ENCODE measurements at places on chromosomes 4 and X.

- DNase-seq = no peak
These were observed 99.0 kb upstream of the QRFPR start for GRCh38 chr4:121479808-121480207.

DNA sequence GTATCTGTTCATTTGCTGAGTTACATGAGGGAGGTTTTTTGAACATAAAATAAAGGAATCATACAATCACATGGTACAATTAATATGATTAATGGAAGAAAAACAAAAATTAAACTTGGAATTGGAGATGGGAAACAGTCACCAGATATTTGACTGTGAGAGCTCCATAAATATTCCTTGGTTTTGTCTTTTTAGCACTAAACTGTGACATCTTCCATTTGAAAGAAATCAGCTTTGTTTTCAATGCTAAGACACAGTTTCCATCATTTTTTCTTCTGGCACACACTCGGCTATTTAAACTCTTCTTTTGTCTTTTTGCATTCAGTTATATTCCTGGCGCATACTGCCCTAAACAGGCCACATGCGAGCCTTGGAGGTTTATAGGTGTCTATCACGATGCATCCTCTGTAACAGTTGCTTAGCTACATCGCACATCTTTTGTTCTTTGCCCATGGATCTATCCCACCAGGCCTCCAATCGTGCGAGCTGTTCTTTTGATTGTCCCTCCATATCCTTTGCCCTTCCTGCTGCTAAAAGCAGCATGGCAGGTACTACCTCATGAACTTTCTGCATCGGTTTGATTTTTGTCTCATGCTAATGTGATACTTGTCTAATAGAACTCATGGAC, 158.3 kb downstream of the LDB2 start:
- no peak for DNase-seq

- DNase-seq = no peak
These were observed 160.7 kb downstream of the AASDH start for GRCh38 chr4:56226579-56226978.

- no peak for DNase-seq
These were observed 88.4 kb downstream of the TTC29 start for GRCh38 chr4:146857298-146857697.
